ENCODE measurements at places on chromosomes 2 and 18. TPM values are rescaled to one million over a fixed set of nuclear protein-coding genes. Genes with fewer than 3 reads are reported as not detected.

DNA sequence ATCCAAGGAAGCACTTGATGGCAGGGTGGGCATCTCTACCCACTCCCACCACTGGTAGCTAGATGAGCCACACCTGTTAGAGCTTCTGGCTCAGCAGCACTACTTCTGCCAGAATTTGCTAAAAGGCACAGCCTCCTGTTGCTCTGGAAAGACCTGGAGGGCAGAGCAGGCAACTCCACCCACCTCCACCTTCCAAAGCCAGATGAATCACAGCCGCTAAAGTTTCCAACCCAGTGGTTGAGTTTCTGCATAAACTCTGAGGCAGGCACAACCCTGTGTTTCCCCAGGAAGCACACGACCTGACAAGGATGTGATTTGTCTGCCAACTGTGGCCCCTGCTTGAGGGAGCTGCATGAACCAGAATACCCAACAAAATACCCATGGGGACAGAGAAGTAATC lies 111.6 kb upstream of the GCFC2 start:
- no peak for DNase-seq

Gene GBX2
- not detected for polyA plus RNA-seq

- DNase-seq: no peak
These were observed 254.2 kb downstream of the KCNS3 start for GRCh38 chr2:18132697-18133096.

Gene CNRIP1
- 8.3 TPM for polyA plus RNA-seq

- DNase-seq: no peak
These were observed 413.7 kb upstream of the FSHR start for GRCh38 chr2:49567811-49568600.

Gene CRYBA2
- polyA plus RNA-seq: 1.2 TPM

Gene SCN1A
- not detected for polyA plus RNA-seq

Gene LHCGR
- not detected for polyA plus RNA-seq

DNA sequence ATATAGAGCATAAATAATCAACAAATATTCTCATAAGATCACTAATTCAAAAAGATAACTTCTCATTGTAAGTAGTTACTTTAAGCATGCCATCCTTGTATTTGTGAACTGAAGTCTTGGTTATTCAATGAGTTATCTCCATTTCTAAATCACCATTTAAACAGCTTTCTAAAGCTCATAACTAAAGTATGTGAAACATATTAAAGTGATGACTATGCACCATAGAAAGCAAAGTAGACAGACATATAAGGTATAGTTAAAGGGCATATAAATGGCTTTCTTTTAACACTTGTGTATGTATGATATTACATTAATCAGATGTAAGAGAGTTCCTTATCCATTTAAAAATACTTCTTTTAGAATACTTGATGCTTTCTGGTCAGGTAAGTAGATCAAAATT lies 83.5 kb downstream of the IKZF2 start:
- DNase-seq: no peak

DNA sequence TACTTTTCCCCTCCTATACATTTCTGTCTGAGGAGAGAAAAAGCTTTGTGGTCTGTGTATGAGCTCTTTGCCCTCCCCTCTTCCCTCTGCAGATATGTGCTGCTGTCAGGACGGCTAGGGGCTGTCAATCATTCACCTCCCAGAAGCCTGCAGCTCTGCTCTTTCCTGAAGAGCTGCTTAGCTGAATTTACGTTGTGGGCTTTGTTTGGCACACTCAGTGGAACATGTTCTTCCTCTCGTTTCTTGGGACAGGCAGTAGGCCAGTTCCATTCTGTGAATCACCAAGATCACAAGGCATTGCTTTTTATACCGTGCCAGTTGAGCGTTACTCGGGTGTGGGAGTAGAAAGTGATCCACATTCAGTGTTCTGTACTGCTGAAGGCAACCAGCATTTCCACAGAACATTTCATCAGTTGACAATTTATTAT lies 136.7 kb downstream of the LAMA3 start:
- DNase-seq: no peak

- no peak for DNase-seq
These were observed 91.7 kb upstream of the RMDN2 start for GRCh38 chr2:37833423-37833822.

Gene SERPINB4
- polyA plus RNA-seq: 0.46 TPM

GRCh38 chr2:234973008-234973407 lies 21.2 kb downstream of the SH3BP4 start:
- DNase-seq: no peak

Gene TRMT61B
- polyA plus RNA-seq: 18.3 TPM

Gene LDLRAD4
- polyA plus RNA-seq: 9.3 TPM

DNA sequence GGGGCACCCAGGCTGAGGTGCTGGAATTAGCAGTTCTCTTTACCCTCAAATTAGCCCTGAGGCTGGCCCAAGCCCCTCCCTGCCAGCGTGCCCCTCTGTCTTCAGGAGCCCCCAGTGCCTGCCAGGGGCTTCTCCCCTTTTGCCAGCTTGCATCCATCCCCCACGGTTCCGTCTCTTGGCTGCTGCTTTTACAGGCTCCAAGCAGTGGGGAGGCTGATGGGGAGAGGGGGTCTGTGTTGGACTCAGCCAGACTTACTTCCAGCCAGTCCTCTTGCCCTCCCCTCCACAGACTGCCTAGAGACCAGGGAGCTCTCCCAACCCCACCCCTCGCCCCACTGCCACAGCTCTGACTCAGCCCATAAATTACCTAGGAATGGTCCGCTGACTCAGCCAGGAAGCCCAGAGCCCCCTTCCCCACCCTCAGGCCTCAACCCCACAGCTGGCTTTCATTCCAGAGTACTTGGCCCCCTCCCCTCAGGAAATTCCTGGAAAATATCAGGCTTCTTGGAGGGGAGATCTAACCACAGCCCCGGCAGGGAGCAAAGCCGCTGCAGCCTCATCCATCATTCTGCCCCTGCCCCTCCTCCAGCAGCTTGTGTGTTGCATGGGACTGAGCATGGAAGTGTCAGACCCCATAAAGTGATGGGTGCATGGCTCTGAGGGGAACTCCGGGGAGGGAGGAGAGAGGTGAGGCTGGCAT lies 184.6 kb downstream of the ZFP36L2 start:
- no peak for DNase-seq

- no peak for DNase-seq
These were observed 711.3 kb downstream of the GALR1 start for GRCh38 chr18:77960791-77961410.

All from stomach (tissue), 19 donors.